ENCODE measurements at places on chromosomes 4 and X. TPM values are rescaled to one million over a fixed set of nuclear protein-coding genes. Genes with fewer than 3 reads are reported as not detected.

DNA sequence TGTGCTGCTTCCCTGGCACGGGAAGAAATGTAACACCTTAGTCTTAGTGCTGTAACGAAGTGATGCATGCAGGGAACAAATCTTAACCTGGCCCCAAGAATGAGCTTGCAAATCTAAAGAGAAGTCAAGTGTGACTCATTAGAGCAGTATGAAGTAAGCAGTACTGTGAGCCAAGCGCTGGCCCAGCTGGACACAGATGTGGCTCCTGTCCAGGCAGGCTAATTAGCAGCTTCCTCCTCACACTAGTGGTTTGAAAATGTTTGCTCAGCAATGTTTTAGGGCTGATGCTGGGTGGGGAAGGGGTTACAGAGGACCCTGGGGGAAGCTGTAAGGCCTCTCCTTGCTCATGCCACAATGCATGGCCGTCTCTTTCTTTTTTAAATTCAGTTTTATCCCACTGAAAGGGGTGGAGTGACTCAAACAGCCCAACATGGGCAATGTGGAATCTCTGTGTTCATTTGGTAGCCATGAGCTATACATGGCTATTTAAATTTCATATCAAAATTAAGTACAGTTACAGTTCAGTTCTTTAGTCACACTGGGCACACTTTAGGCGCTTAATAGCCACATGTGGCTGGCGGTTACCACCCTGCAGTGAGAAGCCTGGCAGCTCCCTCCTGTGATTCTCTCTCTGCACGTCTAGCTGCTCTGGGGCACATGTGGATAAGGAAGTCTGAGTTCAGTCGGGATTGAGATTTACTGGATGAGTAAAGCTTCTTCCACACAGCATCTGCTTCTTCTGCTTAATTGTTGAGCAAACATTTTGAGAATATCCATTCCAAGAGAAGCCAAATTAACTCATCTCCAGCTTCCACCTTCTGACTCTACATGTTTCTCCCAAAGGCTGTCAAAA lies 48.8 kb downstream of the MAP7D2 start:
- no peak for DNase-seq

DNA sequence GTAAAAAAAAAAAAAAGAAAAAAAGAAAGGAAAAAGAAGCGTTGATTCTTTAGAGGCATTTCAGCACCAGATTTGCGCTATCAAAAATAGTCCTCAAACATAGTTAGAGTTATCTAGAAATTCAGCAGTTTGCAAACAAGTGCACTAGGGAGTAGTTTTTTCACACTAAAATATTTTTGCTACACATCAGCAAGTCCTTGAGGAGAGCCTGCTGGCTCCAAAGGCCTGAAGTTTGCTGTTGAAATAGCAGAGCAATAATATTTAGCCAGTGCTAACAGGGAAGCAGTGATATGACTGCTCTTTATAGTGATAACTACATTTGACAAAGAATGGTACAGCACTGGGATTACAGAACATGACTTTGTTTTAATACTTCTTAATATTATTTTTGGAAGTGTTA lies 472.2 kb downstream of the PCDH7 start:
- DNase-seq = no peak

DNA sequence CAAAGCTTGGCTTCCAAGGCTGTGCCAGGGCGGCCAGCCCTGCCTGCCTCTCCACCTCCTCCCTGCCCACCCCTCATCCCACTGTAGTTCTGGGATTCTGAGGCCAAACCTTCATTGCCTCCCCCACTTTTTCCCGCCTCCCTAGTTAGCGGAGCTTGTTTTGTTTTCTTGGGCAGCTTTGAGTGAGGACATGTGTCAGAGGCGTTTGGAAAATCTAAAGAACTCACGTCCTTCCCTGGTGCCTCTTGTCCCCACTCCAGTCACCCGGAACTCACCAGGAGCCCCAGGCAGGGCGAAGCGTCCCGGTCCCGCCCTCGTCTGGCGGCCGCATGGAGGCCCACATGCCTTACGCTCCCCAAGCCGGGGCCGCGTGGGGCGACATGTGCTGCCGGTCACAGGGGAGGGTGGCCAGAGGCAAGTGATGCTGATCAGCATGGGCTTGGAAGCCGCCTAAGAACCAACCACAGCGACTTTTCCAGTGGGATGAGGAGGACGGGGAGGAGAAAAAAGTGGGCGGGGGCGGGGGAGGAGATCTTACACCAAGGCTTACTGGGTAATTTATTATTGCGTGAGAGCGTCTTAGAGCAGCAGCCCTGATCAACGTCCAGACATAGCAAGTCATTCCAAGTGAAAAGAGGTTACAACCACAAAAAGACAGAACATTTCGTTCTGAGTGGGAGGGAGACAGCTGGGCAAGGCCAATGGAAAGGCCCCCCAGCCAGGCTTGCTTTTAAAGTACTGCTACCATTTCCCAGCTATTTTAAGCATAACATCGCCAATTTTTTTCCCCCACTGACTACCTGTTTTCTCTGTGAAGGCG lies 48.5 kb downstream of the PRPS1 start:
- peak; percentile 56 for DNase-seq

DNA sequence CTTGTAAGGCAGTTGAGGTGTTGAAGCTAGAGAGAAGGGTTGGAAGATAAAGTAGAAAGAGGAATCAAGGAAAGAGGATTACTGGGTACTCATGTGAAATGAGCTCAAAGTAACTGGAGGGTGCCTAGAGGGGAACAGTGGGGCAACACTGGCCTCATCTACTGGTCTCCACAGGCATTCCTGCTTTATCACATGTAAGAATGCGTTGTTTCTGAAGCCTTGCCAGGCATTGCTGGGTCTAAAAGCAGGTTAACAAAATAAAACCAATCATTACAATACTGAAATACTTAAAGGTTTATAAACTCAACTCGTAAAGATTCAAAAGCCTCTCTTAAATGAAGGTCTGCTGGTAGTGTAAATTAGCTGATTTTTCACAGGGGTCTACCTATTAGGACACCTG lies 96.0 kb downstream of the FANCB start:
- no peak for DNase-seq

GRCh38 chr4:127533028-127533700 lies 99.6 kb upstream of the INTU start:
- no peak for DNase-seq

- no peak for DNase-seq
Measured at GRCh38 chr4:25609976-25610375, 45.7 kb upstream of the SLC34A2 start.

DNA sequence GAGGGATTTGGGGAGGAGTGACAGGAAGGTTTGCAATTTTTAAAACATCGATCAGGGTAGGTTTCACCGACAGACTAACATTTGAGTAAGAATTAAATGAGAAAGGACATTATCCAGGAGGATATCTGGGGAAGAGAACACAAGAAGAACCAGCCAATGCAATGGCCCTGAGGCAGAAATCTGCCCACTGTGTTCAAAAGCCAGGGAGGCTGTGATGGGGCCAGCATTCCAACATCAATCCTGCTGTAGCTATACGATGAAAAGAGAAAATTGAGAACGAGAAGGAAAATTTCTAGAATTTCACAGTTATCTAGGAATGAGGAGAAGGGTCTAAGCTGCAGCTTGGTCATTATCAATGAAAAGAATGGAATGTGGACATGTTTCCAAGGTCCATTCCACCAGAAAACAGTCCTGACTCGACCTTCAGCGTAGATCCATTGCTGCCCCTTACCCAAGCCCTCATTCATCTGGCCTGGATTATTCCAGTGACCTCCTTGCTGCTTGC lies 84.4 kb downstream of the APBB2 start:
- no peak for DNase-seq

DNA sequence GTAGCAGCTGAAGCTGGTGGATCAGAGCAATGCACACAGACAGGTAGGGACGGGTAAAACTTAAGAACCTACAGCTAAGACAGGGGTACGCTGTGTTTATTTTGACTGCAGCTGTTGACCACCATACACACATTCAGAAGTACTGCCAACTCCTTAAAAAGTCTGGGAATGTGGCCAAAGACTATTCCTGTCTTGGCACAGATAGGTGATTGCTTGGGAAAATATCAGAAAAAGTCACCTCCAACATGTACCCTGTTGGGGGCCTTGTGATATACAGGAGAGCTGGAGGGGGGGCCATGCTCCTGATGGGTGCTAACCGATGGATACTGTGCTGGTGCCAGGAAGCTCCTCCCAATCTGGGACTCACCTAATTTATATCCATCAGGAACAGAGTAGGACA lies 121.2 kb downstream of the VCX2 start:
- DNase-seq = no peak

DNA sequence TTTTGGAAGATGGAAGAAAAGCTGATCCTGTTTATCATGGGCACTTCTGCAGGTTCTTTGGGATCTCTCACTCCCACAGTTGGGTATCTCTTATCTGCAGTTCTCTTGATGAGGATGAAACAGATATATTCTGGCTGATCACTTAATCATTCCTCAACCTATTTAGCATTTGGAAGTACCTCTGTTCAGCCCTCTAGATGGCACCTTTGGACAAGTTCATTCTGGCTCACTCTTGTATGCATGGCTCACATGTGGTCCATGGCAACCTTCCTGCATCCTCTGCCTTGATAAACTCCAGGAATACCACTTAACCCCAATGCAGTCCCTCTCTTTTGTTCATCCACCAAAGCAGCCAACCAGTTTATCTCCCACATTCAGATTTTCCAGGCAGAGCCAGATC lies 74.2 kb downstream of the SMARCA5 start:
- no peak for DNase-seq

- DNase-seq = no peak
Measured at GRCh38 chr4:41428601-41429279, 109.2 kb upstream of the LIMCH1 start.

- no peak for DNase-seq
Measured at GRCh38 chr4:41282366-41282765, 25.6 kb downstream of the UCHL1 start.

CTAG2 gene
- not detected for total RNA-seq

RENBP gene
- 13.9 TPM for total RNA-seq

KIF4A gene
- total RNA-seq = 28.7 TPM

PPP2R2C gene
- not detected for total RNA-seq

MTNR1A gene
- total RNA-seq = not detected

TSPAN7 gene
- 0.60 TPM for total RNA-seq
